Right cardiac atrium (tissue), 5 donors: ENCODE measurements at places on chromosomes 11 and 22. TPM values are rescaled to one million over a fixed set of nuclear protein-coding genes. Genes with fewer than 3 reads are reported as not detected.

- no peak for DNase-seq
Observed at GRCh38 chr11:60790726-60791125, 5.6 kb downstream of the MS4A10 start.

DNA sequence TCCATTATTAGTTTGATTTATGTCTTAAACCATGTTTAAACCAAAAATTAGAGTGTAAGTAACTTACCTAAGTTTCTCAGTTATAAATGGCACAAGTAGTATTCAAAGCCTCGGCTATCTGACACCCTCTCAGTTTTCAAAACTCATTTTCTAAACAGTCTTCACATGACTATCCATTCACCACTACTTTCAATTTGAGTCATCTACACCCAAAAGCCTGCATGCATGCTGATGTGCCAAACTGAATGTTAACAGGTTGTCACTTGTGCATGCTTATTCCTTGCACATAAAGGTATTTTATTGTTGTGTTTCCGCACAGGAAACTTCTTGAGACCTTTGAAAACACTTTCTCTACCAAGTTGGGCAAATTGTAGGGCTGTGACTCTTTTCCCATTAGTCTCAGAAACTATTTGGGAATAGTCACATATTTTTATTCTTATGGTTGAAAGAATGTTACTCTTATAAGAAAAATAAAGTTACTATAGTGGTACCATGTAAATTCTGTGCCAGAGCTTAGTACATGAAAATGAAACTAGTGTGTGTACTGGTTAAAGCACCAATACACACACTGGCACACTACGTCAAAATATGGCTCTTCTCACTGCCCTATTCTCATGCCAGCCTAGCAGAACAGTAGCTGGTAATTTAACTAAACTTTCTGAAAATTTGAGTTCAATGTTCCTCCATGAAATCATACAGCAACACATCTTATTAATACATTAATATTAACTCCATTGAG, 2.2 kb upstream of the OR51E2 start:
- DNase-seq = no peak

DNA sequence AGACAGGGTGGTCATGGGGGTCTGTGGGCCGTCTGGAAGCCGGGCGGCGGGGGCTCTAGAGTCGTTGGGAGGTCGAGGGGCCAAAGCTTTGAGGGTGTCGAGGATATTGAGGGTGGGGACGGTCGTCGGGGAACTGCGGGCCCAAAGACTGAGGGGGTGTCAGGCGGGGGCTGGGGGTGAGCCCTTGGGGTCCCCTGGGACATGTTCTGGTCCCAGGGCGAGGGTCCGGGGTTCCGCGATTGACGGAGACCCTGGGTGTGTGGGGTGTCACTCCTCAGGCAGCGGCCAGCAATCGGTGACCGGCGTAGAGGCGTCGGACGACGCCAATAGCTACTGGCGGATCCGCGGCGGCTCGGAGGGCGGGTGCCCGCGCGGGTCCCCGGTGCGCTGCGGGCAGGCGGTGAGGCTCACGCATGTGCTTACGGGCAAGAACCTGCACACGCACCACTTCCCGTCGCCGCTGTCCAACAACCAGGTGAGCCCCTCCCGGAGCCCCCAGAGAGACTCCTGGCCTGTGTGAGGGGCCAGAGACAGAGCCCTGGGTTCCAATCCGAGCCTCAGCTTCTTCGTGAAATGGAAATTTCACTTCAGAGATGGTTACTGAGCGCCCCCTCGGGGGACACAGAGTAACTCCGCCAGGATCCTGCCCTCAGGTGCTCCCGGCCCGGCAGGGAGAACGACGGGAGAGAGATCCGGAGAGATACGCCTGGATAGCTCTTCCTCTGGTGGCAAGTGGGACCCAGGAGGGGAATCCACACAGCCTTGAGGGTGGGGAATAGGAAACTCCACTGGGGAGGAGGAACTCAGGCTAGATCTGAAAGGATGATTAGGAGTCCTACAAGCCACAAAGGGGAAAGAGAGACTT, 714 bp downstream of the SDF2L1 start:
- peak; percentile 68 for DNase-seq

GRCh38 chr11:60747359-60747873, 9.3 kb upstream of the MS4A15 start:
- DNase-seq = no peak

DNA sequence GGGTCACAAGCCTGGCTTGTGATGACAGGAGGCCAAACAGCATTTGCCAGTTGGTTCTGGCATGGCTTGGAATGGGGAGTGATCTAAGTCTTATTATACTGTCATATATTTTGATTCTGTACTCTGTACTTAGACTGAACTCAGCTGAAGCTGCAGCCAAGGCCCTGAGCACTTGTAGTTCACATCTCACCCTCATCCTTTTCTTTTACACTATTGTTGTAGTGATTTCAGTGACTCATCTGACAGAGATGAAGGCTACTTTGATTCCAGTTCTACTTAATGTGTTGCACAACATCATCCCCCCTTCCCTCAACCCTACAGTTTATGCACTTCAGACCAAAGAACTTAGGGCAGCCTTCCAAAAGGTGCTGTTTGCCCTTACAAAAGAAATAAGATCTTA, 843 bp downstream of the OR56B1 start:
- no peak for DNase-seq

- no peak for DNase-seq
Observed at GRCh38 chr11:665062-665703, 28.1 kb downstream of the DRD4 start.

The UBQLNL gene
- 0.28 TPM for total RNA-seq

DNA sequence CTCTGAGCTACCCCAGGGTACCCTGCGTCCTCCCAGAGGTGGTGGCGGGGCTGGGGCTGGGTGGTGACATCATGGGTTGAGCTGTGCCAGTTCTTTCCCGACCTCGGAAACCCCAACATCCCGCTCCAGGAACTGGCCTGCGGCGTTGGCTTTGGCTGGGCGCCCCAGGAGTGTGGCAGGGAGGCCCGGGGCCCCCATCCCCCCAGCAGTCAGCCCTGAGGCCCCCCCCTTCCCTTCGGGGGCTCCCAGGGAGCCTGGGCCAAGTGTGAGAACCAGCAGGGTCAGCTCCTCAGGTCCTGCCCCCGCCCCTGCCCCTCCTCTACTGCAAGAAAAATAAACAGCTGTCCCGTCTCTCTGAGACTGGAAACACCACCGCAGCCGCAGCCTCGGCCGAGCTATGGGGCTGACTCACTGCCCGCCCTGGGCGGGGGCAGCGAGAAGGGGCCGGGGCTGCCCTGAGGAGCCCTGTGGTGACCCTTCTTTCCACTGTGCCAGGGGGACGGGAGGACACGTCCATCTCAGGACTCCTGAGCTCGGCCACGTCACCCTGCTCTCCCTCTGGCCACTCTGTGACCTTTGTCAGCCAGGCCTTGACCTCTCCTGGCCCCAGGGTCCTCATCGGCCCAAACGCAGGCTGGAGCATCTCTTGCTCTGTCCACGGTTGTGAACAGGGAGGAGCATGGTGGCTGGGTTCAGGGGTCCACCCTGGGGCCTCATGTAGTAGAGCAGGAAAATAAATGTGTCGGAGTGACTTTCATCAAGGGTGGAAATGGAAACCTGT, 73.4 kb downstream of the WNT7B start:
- DNase-seq = peak; percentile 50

DNA sequence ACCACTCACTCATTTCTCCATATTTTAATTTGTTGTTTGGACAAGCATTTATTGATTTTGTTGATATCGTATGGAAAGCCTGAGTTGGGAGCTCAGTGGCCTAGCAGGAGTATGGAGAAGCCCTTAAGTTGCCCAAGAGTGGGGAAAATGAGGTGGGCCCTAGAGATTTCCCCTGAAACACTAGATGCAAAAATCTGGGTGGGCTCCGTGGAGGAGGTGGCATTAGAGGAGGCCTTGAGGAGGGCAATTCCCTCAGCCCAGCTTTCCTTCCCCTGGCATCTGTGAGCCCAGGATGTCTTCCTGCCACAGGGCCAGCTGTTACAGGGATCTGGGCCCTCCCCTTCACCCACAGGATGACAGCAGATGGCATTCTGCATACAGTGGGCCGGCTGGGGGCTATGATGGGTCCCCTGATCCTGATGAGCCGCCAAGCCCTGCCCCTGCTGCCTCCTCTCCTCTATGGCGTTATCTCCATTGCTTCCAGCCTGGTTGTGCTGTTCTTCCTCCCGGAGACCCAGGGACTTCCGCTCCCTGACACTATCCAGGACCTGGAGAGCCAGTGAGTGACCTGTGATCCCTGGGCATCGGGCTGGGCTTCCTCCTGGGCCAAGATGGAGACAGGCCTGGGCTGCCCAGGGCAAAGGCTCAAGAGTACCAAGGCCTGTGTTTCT, 21.6 kb upstream of the SLC22A12 start:
- no peak for DNase-seq
